ENCODE measurements at places on chromosomes 3 and 15.

GRCh38 chr3:5213574-5213966 lies 26.1 kb downstream of the EDEM1 start:
- no peak for DNase-seq

GRCh38 chr3:132911741-132912415 lies 126.3 kb upstream of the TMEM108 start:
- no peak for DNase-seq

DNA sequence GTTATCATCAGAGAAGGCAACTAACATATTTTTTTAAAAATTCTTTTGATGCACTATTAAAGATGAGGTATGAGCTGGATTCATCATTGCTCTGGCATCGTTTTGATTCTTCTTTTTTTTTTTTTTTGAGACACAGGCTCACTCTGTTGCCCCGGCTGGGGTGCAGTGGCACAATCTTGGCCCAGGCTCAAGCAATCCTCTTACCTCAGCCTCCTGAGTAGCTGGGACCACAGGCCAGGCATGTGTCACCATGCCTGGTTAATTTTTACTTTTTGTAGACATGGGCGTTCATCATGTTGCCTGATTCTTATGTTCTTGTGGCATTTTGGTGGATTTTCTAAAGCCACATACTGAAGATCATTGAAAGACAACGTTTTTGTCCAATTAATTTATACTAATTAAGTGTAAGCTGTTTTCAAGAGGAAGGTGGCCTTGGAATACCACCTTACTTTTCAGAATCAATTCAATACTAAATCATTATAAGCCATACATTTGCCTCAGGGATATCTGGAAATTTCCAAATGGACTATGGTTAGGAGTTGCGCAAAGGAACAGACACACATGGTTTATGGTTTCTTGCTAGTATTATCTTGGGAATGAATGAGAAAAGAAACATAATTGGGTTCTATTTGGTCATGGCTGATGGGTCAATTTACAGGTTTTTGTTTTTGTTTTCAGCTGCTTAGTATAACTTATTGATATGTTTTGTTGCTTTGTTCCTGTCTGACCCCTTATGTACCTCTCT lies 22.8 kb downstream of the SLC28A2 start:
- DNase-seq = no peak

DNA sequence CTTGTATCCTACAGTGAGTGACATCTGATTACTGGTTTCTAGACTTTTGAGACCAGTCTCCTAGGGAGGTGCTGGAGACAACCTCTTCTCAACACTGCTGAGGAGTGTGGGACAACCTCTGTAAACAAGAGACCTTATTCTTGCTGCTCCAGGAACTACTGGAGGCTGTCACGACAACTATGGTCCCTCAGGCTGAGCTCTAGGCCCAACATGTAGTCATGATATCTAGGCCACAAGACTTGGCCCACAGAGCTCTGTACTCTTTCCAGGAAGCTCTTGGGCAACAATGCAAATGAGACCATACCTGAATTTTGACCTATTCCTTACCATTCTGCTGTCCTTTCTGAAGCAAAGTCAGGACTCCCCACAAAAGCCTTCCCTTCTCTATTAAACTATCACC lies 24.3 kb upstream of the HEG1 start:
- no peak for DNase-seq

- no peak for DNase-seq
Observed at GRCh38 chr3:22157848-22158247, 406.8 kb upstream of the ZNF385D start.

DNA sequence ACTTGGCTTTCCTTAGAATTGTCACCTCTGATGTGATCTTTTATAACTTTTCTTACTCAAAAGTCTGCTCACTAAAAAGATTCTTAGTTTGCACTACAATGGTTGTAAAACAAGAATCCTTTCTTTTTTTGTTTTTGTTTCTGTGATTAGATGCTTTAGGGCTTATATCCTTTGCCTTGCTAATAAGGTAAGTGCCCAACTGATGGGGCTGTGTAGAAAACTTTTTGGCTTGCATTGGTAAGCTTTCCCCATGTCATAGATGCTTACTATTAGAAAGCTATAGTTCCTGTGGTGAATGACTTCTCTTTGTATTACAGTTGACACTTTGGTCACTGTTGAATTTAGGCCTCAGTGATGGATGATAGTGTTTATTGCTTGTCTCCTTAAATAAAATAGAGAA lies 5.1 kb downstream of the ABHD5 start:
- no peak for DNase-seq

- DNase-seq = no peak
Observed at GRCh38 chr15:43867096-43867495, 40.3 kb downstream of the WDR76 start.

DNA sequence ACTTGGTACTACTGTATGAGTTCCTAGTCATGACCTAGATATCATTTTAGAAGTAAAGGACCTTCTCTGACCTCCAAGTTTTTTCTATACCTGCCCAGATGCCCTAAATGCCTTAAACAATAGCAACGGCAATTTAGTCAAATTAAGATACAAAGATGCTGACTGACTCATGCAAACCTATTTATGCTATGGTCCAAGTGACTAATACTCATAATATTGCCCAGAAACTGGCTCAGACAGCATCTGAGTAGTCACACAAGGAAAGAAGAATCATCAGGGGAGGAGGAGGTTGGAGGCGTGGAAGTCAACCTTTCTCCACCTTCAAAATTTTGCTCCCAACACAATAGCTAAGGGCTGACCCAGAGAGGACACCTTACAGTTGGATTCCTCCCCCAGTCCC lies 6.8 kb downstream of the FYCO1 start:
- no peak for DNase-seq

DNA sequence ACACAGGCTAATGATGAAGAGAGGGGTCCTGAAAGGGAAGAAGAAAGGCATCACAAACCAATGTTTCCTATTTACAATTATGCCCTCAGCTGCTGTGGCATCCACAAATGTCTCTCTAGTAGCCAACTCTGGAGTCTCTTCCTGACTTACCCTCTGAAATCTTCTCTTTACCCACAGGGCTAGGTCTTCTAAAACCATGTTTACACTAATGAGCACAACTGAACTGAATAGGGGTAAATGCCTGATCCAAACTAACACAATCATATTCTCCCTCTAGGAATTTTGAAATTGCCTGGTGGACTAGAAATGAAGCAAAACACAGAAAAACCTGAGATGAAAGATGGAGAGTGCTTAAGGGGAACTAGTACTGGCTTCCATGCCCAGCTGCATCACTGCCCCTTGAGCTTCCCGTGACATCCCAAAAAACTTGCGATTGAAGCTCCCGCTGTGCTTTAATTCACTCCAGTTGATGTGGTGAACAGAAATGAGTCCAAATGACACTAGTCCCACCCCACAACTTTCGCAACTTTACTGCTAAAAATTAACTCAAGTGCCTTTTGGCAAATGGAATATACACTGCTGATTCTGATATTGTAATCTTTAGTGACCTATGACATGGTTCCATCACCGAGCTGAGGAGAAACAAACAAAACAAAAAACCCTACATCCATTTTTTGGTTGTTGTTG lies 32.8 kb downstream of the CFAP20DC start:
- DNase-seq = no peak

- no peak for DNase-seq
Observed at GRCh38 chr3:80889535-80889934, 871.9 kb downstream of the GBE1 start.

GRCh38 chr15:77369168-77369567 lies 50.7 kb downstream of the PEAK1 start:
- no peak for DNase-seq

- DNase-seq = no peak
Observed at GRCh38 chr15:37040072-37040742, 60.1 kb downstream of the MEIS2 start.

GRCh38 chr15:89506026-89506686 lies 9.8 kb upstream of the RHCG start:
- DNase-seq = peak; percentile 33

- DNase-seq = no peak
Observed at GRCh38 chr15:69341356-69341755, 42.6 kb downstream of the PAQR5 start.

DNA sequence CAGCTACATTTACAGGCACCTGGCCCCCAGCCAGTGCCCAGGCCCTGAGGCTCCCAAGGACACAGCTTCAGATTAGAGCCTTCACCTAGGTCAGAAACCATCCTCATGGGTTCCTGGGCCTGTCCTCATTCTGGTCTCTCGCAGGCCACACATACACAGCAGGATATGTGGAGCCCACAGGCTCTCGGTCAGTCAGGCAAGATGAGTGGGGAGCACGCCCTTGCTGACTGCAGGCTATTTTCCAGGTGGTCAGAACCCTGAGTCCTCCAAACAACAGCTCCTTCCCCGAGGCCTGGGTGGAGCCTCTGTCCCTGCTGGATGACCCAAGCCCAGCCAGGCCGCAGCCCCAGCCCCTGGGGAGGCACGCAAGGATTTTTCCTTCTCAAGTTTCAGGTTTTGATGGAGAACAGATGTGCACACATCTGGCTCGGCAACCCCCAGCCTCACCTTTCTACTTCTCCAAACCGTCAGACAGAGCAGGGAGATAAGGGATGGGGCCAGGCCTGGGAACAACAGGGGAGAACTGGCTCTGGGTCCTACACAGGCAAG lies 1.6 kb downstream of the STRA6 start:
- DNase-seq = no peak

GRCh38 chr3:51354172-51354571 lies 30.9 kb upstream of the MANF start:
- no peak for DNase-seq

- DNase-seq = no peak
Observed at GRCh38 chr15:64149893-64150578, 1.5 kb upstream of the SNX22 start.

GRCh38 chr3:21330293-21330692 lies 420.7 kb downstream of the ZNF385D start:
- DNase-seq = no peak

- DNase-seq = no peak
Observed at GRCh38 chr3:175316799-175317198, 457.7 kb downstream of the NAALADL2 start.

- no peak for DNase-seq
Observed at GRCh38 chr15:40246496-40247280, 7.8 kb downstream of the PAK6 start.

DNA sequence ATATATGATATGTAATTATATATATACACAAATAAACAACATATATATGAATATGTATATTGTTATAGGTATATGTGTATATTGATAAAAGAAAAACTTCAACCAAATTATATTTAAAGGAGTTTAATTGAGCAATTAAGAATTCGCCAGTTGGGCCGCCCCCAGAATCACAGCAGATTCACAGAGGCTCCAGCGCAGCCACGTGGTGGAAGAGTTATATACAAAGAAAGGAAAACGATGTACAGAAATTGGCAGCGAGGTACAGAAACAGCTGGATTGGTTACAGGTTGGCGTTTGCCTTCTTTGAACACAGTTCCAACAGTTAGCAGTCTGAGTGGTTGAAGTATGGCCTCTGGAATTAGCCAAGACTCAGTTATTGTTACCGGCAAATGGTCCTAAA lies 137.3 kb upstream of the SLC24A5 start:
- DNase-seq = no peak

GRCh38 chr3:177321819-177322218 lies 124.5 kb upstream of the TBL1XR1 start:
- no peak for DNase-seq

DNA sequence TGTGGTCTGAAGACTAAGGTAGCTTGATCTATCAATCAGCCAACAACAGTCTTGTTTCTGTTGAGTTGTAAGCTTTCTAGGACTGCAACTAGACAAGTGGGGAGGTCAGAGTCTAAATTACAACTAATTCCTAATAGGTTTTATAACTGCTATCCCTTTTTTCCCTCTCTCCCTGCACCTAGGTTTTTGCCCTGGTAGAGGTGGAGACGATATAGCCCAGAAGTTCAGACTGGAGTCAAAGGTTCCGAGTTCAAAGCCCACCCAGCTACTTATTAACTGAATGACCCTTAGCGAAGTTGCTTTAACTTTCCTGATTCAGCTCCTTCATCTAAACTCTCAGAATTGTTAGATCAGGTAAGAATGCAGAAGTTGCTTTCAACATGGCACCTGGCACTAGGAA lies 100.6 kb downstream of the IGF2BP2 start:
- DNase-seq = no peak

- no peak for DNase-seq
Observed at GRCh38 chr3:118229196-118229595, 805.5 kb downstream of the IGSF11 start.

DNA sequence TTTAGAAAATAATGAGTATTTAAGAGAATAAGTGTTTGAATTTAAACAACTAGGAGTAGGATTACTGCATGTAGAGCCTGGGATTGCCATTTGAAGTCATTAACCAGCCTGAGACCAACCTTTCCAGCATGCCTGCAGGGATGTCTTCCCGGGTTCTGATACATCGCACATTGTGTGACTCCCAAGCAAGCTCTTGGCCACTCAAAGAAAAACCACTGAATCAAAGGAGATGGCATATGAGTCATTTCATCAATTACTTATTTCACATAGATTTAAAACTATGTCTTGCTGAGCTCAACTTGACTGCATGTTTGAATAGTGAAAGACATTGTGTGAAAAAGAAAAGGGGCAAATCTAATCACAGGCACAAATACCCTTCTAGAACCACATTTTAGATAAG lies 15.0 kb upstream of the THBS1 start:
- no peak for DNase-seq

DNA sequence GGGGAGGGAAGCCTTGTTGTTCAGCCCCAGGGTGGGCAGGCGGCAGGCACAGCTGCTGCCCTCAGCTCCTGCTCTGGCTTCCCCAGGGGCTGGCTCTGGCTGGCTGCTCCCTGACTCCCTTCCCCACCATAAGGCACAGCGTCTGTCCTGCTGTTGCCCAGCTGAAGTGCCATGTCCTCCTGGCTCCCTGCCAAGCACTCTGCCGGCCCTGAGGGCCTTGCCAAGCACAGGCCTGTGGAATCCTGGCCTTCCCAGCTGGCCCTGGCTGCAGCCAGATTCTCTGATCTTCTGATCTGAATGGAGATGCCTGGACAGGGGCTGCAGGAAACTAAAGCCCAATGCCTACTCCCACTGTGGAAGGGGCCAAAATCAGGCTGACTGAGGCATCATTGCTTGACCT lies 1.1 kb downstream of the IQCF6 start:
- no peak for DNase-seq

DNA sequence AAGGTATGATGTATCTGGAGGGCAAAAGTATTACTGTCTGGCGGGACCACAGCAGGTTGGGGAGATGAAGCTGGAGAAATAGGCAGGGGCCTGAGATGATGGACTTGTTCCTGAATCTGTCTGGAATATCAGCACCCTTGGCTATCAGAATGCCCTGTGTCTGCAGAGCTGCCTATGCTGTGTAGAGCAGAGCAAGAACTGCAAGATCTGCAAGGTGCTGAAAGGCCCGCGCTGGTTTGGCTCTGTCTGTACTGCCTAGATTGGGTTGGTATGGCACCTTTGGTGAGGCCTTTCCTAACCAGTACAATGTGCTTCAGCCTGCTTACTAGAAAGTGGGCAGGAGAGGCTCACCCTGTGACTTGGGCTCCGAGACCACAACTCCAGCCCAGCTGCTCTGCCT lies 96.8 kb downstream of the WDR76 start:
- no peak for DNase-seq

GRCh38 chr3:68007621-68008226 lies 353.3 kb upstream of the SUCLG2 start:
- peak; percentile 74 for DNase-seq

- no peak for DNase-seq
Observed at GRCh38 chr15:40065166-40065565, 26.2 kb upstream of the SRP14 start.

- no peak for DNase-seq
Observed at GRCh38 chr3:6528951-6529350, 332.0 kb upstream of the GRM7 start.

All from ecto neural progenitor cell (in vitro differentiated cells).